Left kidney (tissue), 8 donors: ENCODE measurements at places on chromosomes 3 and 15.

GRCh38 chr3:72768481-72768880, 79.8 kb downstream of the SHQ1 start:
- no peak for DNase-seq

DNA sequence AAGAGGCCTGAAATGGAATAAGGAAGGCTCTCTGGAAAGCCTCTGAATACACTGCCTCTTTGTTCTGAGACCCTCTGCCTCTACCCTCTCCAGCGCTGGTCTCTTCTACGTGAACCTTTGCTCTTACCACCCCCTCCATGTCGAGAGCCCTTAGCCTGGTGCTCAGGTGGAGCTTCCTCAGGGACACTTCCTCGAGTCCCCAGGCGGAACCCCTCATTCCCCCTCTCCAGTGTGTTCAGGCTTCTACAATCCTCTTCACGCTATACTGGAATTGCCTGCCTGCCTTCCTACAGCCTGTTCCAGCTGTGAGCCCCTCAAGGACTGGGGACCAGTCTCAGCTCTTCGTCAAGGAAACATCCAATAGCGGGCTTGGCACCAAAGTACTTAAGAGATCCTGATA, 7.4 kb downstream of the STIMATE start:
- no peak for DNase-seq

DNA sequence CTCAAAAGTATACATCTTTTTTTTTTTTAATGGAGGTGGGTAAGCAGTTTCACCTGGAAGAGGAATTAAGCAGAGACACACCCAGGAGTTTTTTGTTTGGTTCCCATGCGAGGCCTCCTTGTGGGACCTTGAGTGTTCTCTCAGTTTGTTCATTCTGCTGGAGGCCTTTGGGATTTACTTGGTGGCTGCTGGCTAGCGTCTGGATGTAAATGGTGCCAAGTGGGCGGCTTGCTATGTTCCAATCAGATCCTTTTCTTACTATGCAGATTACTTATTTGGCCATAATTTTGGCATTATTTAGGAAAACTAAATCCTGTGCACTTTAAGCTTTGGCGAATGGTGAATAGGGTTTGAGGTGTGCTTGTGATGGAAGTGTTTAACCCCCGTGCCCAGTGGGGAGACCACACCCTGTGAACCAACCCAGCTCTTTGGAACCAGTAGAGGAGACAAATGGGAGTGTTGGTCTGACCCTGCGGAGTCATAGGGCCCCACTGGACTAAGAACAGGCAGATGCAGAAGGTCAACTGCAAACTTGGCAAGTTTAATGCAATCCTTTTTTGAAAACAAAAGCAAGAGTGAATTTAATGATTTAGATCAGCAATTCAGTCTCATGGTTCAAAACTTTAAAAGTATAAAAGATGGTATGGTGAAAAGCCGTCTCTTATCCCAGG, 79.4 kb downstream of the EBLN2 start:
- DNase-seq, result no peak

GRCh38 chr3:124386996-124387595, 343.2 kb upstream of the UMPS start:
- DNase-seq, result no peak

DNA sequence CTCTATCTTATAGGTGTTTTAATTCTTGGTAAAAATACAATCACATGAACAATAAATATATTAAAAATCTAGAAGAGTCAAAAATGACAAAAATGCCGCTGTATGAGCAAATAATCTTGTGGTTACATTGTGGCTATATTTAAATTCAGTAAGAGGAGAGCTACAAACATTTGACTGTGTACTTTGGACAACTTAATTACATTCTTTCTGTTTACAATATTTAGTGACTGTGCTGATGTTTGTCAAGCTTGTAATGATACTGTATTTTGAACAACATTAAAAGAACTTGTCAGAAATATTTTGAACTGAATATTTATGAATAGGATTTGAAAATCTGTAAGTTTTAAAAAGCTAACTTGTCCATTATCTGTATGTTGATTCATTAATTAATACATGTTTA, 598.3 kb downstream of the SI start:
- DNase-seq, result no peak

DNA sequence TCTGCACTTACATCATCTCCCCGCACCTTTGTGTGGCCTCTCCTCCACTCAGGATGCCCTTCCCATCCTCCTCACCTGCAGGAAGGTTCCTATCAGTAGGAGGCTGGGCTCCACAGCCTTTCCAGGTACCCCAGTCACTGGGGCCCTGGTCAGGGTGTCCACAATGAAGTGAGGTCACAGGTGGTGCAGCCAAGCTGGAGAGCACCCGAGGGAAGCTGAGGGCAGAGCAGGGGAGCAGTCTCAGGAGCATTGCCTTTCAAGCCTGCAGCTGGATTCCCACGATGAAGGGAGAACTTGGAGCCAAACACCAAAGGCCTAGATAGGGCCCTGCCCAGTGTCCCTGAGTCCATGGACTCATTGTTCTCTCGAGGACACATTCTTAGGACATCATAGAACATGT, 23.6 kb downstream of the MGLL start:
- DNase-seq, result no peak

DNA sequence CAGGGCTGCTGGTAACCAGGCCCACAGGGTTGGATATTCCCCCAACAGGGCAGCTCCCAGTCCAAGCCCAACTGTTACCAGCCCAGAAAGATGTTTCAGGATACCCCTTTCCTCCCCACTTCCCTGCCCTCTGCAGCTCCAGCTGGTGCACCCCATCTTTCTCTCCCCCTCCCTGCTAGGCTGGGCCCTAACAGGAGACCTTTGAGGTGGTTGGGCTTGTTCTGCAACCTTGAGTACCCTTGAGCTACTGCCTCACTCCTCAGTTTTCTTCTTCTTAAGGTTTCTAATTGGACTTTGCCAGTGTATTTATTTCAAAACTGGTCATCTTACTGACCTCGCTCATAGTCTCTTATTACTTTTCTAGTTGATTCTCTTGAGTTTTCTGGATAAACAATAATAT, 16.9 kb upstream of the INSYN1 start:
- DNase-seq, result no peak

DNA sequence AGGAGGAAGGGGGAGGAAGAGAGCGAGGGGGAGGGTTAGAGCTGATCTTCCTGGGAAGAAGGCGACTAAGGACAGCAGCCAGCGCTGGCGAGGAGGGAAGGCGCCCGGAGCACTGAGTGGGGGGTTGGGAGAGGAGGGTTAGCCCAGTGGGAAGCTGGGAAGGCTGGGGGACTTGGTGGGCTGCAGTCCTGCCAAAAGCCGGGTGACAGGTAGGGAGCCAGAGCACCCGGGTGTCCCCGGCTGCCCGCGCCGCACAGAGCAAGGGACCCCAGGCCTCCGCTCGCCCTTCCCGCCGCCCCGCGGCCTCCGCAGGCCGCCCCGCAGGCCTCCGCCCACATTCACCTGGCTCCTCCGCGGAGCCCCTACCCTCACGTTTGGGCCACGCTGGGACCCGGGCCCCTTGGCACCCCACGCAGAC, 448 bp downstream of the SLC12A8 start:
- no peak for DNase-seq

DNA sequence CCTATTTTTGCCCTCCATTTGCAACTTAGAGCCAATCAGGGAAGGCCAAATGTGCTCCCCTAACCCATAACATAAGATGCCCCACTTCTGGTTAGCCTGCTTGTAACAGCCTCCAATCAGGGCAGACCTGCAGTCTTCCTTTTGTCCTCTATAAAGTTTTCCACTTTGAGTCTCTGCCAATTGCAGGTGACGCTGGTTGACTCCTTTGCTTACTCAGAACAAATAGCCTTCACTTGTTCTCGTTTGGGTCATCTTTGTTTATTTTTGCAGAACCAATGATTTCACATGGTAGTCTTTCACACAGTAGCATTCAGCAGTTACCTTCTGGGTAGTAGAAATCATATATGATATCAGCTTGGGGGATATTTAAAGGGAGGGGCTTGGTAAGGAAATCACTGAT, 225.6 kb downstream of the MINAR1 start:
- no peak for DNase-seq

DNA sequence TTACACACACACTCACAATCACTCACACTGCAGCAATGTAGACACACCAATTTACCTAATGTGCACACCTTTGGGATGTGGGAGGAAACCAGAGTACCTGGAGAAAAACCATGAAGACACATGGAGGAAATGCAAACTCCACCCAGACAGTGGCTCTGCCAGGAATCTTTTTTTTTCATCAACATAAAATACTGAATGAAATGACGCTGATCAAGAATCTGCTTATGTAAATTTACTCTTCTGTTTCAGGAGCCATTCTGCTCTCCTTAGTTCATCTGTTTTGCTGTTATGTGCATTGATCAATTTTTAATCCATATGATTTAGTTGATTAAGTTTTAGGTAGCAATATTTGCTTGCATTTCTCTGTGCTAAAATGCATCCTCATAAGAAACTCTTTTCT, 414.2 kb upstream of the CCDC54 start:
- no peak for DNase-seq

- DNase-seq, result no peak
These were observed 101.3 kb downstream of the TMCO5A start for GRCh38 chr15:38035701-38036100.

DNA sequence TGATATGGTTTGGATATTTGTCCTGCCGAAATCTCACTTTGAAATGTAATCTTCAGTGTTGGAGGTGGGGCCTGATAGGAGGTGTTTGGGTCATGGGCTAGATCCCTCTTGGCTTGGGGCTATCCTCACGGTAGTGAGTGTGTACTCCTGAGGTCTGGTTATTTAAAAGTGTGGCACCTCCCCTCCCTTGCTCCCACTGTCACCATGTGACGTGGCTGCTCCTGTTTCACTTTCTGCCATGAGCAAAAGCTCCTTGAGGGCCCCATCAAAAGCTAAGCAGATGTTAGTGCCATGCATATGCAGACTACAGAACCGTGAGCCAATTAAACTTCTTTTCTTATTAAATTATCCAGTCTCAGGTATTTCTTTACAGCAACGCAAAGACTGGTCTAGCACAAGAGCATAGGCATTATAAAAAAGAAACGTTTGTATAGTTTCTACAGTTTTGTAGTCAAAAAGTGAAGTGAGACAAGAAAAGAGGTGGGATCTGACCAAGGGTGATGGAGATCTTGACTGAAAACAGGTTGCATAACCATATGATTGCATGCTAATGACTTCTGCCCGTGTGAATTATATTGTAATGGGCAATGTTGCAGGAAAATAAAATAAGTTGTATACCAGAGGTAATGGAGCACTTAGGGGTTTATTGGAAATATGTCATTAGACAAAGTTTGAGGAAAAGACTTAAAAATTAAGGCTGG, 28.5 kb upstream of the CLASP2 start:
- no peak for DNase-seq

- DNase-seq, result no peak
These were observed 530.2 kb upstream of the CBLB start for GRCh38 chr3:106398891-106399600.

DNA sequence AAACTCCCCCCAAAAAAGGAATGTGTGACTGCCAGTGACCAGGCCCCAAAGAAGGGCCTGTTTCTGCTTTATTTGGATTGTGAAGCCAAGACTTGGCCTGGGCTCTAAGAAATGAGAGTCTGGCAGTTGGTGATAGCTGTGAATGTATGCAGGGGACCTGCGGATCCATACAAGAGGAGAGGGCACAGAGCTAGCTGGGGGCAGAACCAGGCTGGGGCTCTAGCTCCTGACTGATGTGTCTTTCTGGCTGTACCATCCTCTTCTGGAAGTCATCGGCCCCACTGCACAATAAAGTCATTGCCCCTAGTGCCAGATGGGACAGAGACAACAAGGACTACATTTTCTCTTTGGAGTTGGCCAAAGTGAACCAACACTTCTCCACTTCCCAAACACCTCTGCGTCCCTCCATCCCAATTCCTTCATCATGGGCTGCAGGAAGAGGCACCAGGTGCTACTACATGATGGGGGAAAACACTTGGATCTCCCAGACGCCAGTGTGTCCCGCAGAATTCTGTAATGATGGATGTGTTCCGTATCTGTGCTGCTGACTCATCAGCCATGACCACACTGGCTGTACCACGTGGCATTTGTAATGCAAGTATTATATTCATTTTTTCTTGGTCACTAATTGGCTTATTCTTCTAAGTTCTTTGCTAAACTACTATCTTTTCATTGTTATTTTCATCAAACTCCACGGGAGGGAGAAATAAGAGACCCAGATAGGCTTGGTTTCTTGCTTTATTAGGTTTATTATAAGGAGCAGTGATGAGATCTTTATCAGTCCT, 1.7 kb upstream of the PLA2G4F start:
- DNase-seq, result no peak

- DNase-seq, result no peak
These were observed 37.1 kb downstream of the SYNM start for GRCh38 chr15:99141943-99142342.

DNA sequence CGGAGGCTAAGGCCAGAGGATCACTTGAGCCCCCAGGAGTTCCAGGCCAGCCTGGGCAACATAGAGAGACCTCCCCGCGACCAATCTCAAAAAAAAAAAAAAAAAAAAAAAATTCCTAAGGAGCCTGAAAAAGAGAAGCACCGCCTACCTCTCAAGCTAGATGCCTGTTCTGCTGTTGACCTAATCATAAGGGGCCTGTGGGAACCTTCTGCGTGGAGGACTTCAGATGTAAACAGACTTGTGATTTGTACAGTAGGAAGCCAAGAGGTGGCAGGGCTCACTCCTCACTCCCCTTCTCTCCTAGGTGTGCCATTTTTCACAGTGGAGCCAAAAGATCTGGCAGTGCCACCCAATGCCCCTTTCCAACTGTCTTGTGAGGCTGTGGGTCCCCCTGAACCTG, 3.2 kb downstream of the TYRO3 start:
- DNase-seq, result no peak

- no peak for DNase-seq
These were observed 978.8 kb downstream of the NAALADL2 start for GRCh38 chr3:175837962-175838361.

DNA sequence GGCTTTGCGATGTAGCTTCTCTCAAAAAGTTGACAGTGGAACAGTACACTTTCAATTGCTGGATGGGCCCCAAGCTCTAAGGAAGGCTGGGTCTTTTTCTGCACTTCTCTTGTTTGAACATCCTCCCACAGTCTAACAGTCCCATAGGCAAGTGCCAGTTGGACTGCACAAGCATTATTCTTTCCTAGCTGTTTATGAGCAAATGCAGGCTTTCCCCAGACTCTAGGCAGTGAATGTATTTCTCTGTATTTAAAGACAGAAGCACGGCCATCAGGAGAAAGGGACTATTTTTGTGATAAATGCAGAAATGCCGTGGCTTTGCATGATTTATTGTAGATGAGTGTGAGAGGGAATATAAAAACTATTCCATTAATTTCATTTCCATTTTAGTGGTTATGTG, 539.3 kb upstream of the LMCD1 start:
- DNase-seq, result no peak

GRCh38 chr3:72319194-72320094, 528.8 kb downstream of the SHQ1 start:
- DNase-seq, result no peak
